Mammary epithelial cell (primary cell): ENCODE measurements at places on chromosomes 2 and 18.

GRCh38 chr2:60707750-60708371 is 48.2 kb upstream of the PAPOLG start:
- peak; percentile 24 for DNase-seq

DNA sequence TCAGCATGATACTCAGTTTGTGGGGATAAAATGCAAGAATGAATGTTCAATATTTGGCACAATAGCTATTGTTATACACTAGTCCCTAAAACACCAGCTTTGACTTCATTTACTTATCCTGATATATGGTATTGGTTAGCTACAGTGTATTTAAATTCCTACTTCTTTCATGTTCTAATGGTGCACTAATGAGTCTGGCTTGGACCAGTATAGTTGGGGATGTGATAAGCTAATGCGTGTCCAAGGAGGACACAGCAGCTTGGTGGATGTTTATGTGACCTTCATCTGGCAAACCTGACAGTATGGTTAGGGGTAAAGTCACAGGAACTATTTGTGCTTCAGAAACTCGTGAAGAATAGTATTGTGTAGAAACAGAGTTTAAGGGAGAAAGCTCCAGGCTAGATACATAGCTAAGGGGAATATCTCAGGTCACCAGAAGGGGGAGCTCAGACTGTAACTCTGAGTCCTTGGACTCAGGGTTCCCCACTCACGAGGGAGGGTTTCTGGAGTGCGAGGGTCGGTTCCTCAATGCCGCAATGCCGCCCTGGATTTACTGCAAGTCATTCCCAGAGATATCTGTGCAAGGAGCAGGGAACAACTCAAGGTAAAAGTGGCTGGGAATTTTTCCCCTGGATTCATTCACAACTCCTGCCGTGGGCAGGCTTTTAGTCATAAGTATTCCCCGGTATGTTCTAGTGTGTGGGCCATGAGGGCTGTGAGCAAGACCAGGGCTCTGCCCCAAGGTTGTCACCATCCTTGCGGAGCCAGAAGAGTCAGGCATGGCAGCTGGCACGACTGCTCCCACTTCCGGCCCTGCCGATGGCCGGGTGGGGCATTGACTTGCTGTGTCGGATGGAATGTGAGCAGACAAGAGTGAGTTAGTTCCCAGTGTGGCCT is 14.5 kb downstream of the IL1R2 start:
- no peak for DNase-seq

GRCh38 chr2:190408538-190409271 is 550 bp downstream of the MFSD6 start:
- DNase-seq: peak; percentile 51

GRCh38 chr18:65487569-65487968 is 263.2 kb upstream of the CDH7 start:
- DNase-seq: no peak

DNA sequence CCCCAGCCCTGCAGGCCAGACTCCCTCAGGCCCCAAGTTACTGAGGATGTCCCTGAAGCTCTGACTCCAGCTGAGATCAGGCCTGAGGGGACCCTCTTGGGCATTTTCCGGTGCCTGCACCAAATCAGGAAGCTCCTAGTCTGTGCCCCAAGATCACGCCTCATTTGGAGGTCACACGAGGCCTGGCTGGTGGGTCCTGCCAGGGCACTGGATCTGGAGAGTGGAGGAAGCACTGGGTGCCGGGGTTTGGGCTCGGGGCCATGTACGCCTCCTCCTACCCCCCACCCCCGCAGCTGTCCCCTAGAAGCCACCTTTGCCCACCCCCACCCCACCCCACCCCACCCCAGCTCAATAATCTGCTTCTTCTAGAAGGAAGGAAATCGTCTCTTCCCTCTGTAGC is 16.2 kb downstream of the SH2D6 start:
- DNase-seq: no peak

GRCh38 chr2:16203069-16203468 is 262.7 kb downstream of the MYCN start:
- no peak for DNase-seq
